ENCODE measurements at places on chromosomes 6 and 20.

GRCh38 chr6:56359201-56359899, 112.0 kb upstream of the COL21A1 start:
- no peak for DNase-seq

DNA sequence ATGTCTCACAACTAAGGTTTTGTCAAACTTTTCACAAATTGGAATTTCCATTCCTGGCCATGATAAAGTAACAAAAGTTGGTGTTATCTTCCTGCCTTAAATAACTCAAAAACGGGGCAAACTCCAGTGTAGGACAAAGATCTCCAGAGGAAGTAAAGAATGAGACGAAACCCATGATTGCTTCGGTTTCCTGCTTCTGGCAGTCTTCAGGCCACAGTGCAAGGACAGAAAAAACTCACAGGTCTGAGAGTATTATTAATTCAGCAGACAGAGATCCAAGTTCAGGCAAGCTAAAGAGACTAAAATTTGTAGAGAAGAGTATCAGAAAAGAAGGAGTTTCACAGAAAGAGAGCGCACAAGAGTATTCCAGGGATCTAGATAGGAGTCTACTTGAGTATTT, 64.8 kb upstream of the RCAN2 start:
- DNase-seq, result no peak

DNA sequence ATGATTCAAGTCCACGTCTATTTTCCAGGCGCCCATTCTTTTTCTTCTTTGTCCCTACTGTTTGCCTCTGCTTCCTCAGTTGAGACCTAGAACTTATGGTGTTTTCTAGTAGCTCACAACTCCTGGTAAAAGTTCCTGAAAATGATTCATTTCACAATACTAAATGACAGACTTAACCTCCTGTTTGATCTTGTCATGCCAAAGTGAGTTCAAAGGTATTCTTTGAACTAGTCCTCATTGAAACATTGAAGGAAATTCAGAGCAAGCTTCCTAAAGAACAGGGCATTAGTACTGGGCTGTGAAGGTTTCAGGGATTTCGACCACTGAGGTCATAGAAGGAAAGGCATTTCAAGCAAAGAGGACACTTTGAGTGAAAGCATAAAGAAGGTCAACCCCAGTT, 132.8 kb downstream of the IBTK start:
- no peak for DNase-seq

GRCh38 chr6:139337830-139338229, 36.6 kb downstream of the CITED2 start:
- DNase-seq, result no peak

- DNase-seq, result no peak
Measured at GRCh38 chr20:15917283-15917682, 656.0 kb downstream of the KIF16B start.

DNA sequence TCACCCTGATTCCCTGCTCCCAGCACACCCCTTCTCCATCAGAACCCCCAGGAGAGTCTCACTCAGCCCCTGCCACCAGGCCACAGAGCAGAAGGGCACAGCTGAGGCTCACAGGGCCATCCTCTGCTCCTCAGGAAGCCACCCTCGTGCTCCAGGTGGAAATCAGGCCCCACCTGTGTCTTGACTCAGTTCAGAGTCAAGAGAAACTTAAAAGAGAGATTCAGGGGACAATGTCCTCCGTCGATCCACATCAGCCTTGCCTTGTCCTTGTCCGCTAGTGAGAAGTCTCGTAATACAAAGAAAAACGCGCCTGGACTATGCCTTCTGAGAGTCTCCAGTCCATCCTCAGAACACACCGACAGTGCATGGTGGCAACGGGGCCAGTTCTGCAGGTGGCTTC, 114.6 kb downstream of the SYNDIG1 start:
- DNase-seq, result no peak
